ENCODE measurements at places on chromosomes 13 and 19.
A peak's percentile ranks its signal among the peaks of the same experiment; 100 is the strongest.

- DNase-seq: no peak
Observed at GRCh38 chr13:91622778-91623550, 224.5 kb downstream of the GPC5 start.

GRCh38 chr13:96460609-96461008 lies 370.7 kb downstream of the HS6ST3 start:
- no peak for DNase-seq

- no peak for DNase-seq
Observed at GRCh38 chr19:29467824-29468401, 57.9 kb upstream of the VSTM2B start.

DNA sequence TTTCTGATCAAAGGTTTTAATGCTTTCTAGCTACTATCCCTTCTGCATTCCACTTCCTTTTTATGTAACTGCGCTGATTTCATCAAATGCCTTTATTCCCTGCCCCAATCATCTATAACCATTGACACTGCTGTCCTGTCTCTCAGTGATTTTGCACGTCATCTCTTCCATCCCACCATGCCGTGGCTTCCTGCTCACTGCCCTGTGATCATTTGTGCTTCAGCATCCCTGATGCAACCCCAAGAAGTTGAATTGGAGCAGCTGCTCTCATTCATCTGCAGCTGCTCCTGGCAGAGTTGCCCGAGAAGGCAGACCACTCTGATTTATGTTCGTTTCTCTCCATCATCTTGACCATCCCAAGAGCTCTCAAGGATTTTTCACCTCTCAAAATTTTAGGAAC lies 112.4 kb downstream of the HS6ST3 start:
- DNase-seq: no peak

DNA sequence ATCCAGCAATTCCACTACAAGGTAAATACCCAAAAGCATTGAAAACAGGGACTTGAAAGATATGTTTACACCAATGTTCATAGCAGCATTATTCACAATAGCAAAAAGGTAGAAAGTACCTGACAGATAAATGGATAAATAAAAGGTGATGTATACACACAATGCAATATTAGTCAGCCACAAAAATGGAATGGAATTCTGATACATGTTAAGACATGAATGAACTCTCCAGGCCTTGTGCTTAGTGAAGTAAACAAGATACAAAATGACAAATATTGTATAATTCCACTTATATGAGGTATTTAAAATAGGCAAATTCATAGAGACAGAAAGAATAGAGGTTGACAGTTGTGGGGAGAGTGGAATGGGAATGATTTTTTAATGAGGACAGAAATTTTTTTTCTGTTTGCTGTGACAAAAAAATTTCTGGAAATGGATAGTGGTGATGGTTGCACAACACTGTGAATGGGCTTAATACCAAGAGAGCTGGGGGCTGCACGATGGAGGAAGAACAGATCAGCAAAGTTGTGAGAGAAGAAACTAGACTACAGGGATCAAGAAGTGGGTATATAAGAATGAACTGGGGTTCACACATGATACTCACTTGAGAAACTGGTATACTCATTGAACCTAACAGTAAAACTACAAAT lies 137.2 kb downstream of the MZT1 start:
- no peak for DNase-seq

DNA sequence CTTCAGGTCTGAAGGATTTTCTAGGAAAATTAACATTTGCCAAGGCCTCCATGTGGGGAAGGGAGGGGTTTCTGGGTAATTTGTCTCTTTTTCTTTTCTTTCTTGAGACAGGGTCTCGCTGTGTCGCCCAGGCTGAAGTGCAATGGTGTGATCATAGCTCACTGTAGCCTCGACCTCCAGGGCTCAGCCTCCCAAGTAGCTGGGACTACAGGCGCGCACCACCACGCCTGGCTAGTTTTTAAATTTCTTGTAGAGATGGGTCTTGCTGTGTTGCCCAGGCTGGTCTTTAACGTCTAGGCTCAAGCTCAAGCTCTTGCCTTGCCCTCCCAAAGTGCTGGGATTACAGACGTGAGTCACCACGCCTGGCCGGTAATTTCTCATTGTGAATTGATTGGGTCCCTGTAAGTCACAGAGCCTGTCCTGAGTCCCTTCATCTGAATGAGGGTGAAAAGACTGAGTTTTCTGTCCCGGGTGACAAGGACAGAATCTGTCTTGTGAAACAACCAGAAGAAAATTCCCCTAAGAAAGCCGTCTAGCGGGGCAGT lies 10.0 kb upstream of the SPC24 start:
- no peak for DNase-seq

DNA sequence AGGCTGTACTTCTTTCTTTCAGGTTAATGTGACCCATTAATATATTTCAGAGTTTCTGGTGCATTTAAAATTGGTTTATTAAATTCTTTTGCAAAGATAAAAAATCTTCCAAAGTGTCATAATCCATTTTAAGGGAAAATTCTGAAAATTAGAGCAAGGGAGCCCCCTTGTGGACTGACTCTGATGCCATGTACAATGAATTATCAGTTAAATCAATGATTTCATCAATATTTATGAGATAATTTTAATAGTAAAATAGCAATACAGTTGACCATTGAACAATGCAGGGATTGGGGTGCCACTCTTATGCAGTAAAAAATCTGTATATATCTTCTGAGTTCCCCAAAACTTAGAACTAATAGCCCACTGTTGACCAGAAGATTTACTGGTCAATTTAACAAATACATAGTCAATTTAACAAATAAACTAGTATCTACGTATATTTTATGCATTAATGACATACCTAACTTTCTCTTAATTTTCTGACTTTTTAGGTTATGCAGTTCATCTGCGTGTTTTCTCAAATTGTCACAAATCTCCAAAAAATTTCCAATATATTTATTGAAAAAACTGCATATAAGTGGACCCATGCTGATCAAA lies 479.1 kb upstream of the MIR17HG start:
- no peak for DNase-seq

GRCh38 chr13:51803422-51804294 lies at the start of gene DHRS12:
TSS of gene DHRS12 (minus strand) at chr13:51804163. CDS start at chr13:51799659, 4,504 bp downstream.
- peak; percentile 83 for DNase-seq

DNA sequence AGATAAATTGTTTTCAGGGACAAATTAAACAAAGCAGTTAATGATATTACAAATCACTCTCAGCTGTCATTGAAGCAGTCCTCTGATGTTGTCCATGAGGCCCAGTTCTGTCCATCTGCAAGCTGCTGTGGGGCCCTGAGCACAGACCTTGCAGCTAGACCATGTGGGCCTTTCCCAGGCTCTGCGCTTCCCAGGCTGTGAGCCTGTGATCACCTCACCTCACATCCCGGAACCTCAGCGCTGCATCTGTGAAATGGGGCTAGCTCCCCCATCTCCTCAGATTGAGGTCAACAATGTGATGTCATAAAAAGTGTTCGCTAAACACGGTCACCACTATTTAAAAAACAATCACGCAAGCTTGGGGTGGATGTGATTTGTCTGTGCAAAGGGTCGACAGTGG lies 51.9 kb upstream of the UQCRFS1 start:
- DNase-seq: no peak

DNA sequence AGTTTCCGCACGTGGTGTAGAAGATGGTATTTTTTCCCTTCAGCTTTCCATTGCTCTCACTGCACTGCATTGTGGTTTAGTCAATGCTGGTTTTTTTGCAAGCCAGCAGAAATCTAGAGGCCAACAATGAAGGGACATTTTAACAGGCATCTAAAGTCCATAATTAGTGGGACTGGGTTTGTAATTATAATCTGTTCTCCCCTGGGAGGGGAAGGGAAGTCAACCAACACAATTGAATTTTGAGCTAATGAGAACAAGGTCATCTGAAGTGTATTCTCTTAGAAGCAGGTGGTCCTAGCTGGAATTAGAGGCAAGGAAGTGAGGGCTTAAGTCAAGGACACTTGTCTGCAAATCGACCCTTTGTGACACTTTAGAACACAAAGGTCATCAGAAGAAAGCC lies 156.4 kb downstream of the MYO16 start:
- DNase-seq: no peak

GRCh38 chr19:311813-312261 lies 20.6 kb upstream of the PLPP2 start:
- DNase-seq: no peak

DNA sequence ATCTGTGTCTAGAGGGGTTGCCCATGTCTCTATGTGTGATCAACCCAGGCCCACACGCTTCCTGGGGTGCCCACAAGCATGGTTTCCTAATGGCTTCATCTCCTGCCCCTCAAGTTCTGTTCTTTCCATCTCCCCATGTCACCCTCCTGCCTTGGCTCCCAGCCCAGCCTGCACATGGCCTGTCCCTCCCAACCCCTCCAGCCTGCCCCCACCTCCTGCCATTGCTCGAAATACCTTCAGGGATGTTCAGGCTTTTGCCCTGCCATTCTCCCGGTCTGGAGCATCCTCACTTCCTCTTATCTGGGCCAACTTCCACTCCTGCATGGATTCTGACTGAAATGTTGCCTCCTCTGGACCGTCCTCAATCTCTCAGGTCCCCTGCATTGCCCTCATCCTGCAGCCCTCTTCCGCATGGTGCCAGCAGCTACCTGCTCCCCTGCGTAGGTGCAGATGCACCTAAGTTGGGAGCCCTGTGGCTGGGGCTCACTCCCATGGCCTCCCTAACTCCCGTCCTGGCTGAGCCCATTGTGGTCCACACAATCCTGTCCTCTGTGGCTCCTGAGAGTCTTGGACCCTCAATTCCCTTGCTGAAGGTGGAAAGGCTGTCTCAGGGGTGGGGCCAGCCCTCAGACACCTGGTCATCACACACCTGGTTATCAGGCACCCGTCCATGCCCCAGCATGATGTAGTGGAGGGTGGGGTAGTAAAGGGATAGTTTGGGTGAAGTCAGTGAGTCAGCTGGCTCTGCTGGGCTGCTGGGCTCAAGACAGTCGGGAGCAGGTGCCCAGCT lies 152.1 kb downstream of the URI1 start:
- no peak for DNase-seq

GRCh38 chr19:17073869-17074633 lies 1.2 kb downstream of the HAUS8 start:
- no peak for DNase-seq

DNA sequence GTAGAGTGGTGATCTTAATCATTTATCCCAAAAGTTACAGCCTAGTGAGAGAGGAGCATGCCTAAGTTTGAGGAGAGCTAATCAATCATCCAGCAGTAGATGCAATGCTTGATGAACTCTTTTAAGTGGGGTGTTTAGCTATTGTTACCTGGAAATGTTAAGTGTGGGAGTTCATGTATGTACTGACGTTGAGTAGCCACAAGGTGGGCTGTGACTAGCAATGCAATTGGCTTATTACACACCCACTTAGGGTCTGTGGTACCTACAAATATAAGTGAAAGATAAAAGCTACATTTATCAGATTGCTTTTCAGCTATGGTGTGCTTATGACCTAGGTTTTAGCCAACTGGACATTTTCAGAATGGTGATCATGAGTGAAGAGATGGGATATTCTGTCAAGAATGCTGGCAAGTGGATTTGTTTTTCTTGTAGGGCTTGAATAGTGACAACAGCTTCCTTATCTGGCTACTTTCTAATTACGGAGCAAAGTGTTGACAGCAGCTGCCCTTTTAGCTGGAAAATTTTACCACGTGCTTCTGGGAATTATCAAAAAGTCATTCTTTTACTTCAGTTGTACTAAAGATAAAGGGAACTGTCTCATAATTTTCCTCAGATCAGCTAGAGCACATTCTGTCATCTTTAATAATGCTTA lies 170.6 kb downstream of the POSTN start:
- no peak for DNase-seq

DNA sequence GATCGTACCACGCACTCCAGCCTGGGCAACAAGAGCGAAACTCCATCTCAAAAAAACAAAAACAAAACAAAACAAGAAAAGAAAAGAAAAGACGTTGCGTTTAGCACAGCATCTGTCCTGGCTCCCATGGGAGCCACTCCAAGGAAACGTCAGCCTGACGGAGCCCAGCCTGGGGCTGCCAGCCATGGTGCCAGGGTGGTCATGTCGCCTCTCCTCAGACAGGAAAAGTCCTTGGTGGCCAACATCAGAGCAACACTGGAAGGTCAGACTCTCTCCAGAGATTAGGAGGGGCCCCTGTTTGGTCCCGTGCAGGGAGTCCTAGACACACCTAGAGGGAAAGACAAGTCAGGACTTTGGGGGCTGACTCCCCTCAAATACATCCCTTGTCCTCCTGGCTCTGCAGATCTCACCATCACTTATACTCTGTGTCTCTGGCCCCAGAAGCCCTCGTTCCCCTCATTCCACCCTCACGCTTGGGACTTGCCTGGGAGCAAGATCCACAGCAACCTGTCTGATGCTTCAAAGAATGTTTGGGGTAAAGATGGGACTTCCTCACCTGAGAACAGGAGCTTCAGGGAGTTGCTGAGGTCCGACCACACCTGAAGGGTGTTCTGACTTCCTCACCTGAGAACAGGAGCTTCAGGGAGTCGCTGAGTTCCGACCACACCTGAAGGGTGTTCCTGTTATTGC lies 9.3 kb downstream of the LILRA4 start:
- no peak for DNase-seq

GRCh38 chr13:19805765-19806164 lies 23.0 kb upstream of the PSPC1 start:
- no peak for DNase-seq

DNA sequence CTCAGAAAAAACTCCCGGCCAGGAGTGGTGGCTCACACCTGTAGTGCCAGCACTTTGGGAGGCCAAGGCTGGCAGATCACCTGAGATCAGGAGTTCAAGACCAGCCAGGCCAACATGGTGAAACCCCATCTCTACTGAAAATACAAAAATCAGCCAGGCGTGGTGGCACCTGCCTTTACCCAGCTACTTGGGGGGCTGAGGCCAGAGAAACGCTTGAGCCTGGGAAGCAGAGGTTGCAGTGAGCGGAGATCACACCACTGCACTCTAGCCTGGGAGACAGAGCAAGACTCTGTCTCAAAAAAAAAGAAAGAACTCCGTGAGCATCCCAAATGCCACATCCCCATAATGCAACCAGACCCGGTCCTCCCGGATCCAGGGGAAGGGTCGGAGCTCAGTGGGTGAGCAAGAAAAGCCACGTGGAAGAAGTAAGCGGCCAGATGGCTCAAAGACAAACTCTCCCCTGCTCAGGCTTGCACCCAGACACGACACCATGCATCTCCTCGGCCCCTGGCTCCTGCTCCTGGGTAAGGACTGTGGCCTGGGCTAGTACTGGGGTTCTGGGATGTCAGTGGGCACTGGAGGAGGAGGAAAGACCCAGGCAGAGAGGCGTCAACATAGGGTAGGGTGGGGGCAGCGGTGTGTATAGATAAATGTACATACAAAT lies 2.7 kb downstream of the CD22 start:
- no peak for DNase-seq

DNA sequence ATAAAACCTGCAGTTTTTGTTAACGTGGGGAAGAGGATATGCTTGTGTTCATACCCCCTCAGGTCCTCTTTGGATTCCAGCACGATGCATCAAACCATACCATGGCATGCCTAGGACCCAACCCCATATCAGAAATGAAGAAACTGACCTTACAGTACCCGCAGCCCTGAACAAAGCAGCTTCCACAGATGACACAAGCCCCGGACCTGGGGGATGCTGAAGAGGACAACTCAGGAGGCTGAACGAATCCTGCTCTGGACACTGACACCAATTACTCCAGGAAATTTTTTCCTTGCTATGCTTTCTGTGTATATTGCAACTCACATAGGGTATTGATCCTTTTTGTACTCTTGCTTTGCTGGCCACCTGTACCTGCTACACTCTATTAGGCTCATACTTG lies 129.6 kb downstream of the ZNF675 start:
- no peak for DNase-seq

Measured in T-helper 9 cell (primary cell).